Sigmoid colon (tissue), 7 donors: ENCODE measurements at places on chromosomes 12 and 14. TPM values are rescaled to one million over a fixed set of nuclear protein-coding genes. Genes with fewer than 3 reads are reported as not detected.

The GPATCH2L gene
- 11.4 TPM for polyA plus RNA-seq

The SIX1 gene
- 0.01 TPM for polyA plus RNA-seq

The CNIH1 gene
- 97.6 TPM for polyA plus RNA-seq

The CEBPE gene
- polyA plus RNA-seq, result not detected

The TCL1B gene
- not detected for polyA plus RNA-seq

The RIMKLB gene
- polyA plus RNA-seq, result 8.4 TPM
